ENCODE measurements at places on chromosomes 12 and 14.

- no peak for DNase-seq
Observed at GRCh38 chr14:101027966-101028365, 124.4 kb upstream of the RTL1 start.

DNA sequence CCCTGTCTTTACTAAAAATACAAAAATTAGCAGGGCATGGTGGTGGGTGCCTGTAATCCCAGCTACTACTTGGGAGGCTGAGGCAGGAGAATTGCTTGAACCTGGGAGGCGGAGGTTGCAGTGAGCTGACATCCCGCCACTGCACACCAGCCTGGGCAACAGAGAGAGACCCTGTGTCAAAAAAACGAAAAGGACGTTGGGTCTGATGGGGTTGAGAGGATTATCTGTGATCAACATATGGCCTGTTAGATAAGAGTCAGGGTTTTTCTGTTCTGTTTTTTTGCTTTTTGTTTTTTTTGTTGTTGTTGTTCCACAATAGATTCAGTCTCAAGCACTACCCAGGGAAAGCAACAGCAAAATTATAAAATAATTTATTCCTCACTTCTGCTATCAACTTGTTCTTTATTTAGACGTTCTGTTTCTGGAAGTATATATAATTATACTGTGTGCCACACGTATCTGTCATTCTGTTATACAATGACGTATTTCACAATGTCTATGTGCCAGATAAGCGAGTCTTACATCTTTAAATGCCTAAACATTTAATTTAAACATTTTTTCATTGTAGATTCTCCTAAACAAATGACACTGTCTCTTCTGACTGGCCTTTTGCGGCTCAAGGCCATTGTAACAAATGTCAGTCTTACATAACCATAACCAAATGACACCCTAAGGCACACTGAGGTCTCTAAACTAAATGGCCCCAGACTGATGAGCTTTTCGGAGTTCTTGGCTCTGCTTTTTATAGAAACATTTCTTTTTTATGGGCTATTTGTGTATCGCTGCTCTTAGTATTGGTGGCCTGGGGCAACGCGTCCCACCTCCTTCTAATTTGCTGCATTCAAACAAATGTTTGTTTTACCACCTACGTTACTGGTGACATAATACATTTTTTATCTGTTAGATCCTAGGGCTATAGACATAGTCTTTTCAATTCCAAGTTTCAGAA is 7.2 kb upstream of the P2RX4 start:
- DNase-seq = no peak

DNA sequence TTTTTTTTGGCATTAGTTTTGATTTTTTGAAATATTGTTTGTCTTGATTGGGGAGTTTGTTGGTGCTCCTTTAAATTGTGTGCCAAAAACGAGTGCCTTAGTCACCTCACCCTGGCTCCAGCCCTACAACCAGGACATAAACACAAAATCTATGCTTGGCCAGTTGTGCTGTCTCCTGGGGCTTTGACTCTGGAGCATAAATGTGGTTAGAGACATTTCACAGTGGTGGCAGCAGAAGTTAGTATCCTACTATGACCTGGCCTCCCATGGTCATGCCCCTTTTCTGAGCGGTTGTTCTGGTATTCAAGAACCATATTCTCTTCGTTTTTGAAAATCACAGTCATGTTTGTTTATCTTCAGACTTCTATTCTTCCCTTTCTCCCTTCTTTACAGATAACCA is 70.7 kb upstream of the PSMA6 start:
- DNase-seq = no peak

DNA sequence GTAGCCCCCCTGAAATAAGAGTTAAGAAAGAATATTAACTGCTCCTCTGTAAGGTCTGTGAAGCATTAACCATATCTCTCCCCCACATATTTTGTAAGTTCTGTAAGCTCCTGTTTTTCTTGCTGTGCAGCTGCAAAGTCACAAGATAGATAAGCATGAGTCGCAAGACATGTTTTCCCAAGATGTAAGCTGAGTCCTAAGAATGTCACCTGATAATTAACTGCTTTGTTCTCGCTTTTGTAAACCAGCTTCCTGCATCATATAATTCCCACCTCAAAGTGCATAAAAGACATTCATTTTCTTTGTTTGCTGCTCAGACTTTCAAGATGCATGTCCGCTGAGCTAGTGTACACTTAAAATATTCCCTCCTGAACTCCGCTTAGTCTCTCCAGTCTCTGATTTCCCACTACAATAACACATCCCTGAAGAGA is 27.0 kb upstream of the PHC1 start:
- DNase-seq = no peak

GRCh38 chr14:89129570-89129969 is 287.5 kb downstream of the FOXN3 start:
- no peak for DNase-seq

GRCh38 chr12:113049976-113050742 is 6.4 kb upstream of the DTX1 start:
- DNase-seq = no peak

DNA sequence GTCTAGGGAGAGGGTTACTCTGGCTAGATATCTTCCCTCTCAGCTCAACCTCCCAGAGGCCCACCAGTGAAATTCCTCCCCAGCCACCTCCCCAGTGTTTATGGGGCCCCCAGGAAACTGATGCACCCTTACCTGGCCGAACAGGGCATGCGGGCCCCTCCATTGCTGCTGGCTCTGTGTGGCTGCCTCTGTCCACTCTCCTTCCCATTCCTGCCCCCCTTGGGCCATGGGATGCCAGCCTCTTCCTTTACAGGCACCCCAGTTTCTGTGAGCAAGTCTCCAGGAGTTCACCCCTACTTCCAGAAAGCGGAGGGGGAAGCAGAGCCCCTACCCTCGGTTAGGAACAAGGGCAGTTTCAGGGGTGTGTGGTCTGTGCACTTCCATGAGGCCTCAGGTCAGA is 19.4 kb upstream of the ZDHHC22 start:
- DNase-seq = no peak

- peak; percentile 36 for DNase-seq
Observed at GRCh38 chr12:4526923-4527546, 11.7 kb upstream of the RAD51AP1 start.

DNA sequence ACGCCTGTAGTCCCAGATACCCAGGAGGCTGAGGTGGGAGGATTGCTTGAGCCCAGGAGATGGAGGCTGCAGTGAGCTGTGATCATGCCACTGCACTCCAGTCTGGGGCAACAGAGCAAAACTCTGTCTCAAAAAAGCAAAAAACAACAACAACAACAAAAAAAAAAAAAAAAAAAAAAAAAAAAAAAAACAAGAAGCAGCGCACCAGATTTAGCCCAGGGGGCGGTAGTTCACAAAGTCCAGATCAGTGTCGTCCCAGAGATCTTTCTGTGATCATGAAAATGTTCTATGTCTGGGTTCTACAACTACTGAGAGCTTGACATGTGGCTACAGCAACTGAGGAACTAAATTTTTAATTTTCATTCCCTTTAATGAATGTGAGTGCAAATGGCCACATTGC is 27.4 kb downstream of the OAS2 start:
- DNase-seq = no peak

GRCh38 chr12:120119271-120119973 is 2.9 kb upstream of the RAB35 start:
- peak; percentile 49 for DNase-seq

DNA sequence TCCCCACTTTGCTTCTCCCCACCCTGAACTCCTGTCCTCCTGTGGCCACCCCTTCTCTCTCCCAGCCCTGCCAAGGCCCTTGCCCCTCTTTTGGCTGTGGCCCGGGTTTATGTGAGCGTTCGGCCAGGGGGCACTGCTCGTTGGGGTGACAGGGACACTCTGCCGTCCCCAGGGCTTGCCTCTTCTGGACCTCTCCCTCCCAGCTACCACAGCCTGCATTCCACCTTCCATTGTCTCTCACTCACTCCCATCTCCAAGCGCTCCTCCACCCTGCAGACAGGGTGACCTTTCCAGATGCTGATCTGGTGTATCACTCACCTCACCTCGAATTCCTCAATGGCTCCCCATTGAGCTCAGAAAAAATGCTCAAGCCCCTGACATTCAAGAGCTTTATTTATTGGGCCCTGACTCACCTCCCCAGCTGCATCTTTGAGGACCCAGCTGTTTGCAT is 1.4 kb downstream of the SERPINA9 start:
- no peak for DNase-seq

Data from CD4-positive, alpha-beta T cell treated with Interleukin-17A for 1 hour (primary cell).